ENCODE measurements at places on chromosomes 1 and 21.

GRCh38 chr1:93541045-93541444 is 93.1 kb downstream of the FNBP1L start:
- DNase-seq, result no peak

DNA sequence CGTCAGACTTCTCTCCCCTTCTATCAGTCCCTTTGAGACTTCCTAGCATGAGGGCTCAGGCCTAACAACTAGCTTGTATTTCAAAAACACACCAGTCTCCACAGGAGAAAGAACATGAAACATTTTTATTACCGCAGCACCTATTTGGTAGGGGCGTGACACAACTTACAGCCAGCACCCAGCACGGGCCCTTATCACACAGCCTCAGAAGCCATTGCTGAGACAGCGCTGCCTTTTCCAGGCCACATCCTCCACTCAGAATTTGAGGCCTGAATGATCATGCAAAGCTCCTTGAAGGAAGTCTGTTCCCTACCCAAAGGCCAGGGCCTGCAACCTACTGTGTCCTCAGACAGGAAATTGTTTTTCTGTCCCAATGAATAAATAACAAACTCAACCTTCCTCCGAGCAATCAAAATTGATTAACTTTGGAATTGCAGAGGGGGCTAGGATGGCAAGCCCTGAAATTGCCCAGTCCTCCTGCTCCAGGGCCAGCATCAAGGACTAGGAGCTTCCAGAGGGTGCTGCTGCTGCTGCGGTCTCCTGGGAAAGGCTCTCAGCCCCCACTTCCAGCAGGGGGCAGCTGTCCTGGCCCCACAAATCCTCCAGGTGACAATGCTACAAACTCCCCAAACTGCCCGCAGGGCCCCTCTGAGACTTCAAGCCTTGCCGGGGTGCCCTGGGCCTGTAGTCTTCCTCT is 94.3 kb upstream of the GALNT2 start:
- DNase-seq, result no peak

DNA sequence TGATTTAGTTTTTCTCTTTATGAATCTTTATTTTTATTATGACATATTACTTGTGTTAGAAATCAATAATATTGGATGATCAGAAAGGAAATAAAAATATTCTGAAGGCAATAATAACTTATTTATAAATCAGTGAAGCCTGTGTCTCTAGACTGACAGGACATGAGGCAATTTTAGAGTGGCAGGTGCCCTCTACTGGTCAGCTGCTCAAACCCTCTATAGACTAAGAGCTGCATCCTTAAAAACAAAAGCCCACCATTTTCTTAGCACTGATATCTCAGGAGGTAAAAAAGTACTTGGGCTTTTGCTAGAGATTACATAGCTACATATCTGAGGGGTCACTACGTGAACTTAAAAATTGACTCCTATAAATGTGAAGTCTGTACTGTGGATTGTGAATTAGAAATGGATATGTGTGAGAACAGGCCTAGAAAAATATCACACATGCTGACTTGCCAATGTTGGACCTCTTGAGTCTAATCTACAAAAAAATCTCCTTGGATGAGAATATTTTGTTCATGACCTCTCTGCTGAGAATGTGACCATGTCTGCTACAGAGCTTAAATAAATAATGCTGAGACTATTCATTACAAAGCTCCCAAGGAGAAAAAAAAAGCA is 597.9 kb upstream of the ADAMTS5 start:
- DNase-seq, result no peak

- DNase-seq, result no peak
Observed at GRCh38 chr1:89360716-89361115, 3.1 kb upstream of the GBP6 start.

DNA sequence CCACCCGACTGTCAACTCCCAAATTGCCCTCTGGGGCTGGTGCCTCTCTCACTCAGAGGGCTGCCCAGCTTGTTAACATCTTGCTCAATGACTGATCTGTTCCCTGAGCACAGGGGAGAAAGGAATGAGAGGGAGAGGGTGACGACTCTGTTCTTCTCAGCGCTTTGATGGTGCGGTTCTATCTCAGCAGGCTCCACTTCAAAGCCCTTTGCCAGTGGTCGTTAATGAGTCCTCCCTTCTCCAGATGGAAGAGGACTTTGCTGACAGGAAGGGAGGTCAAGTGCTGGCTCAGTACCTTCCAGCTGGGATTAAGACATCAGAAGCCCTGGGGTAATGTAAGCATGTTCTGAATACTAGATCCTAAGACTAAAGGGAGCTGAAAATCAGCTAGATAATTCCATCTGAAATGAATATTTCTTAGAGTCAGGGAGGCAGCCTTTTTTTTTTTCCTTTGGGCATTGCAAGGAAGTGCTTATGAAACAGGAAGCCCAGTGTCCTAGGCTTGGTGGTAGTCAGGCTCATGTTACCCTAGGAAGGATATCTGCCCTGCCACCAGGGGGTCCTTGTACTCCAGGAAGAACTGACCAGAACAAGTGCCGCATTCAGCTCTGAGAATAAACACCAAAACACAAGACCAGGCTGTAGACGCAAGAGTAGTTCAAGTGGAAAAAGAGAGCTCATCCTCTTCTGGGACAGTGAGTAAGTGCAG is 4.7 kb downstream of the FMOD start:
- no peak for DNase-seq

DNA sequence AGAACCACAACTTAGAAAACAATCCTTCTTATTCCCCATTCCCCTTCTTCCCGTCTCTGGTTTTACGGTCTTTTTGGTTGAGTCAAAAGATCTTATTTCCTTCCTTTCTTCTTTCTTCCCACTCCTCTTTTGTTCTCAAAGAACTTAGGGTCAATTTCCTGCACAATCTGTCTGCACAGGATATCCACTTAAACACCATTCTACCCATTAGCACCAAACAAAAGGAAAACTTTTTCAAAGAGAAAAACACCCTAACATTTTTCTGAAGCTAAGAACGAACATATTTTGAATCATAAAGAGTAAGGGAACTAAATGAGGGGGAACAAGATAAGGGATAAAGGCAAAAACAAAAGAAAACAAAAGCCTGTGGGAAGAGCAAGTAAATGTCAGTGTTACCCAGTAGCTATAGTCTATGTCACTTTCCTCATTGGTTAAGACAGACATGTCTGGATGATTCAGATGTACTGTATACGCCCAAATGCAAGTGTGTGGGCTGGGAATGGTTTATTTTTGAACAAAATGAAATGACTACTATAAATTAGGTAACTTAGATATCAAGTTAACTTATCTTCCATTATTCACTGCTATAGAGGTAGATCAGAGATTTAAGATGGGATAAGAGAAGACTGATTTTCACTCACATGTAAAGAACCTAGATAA is 59.9 kb downstream of the TOR3A start:
- peak; percentile 38 for DNase-seq

GRCh38 chr21:32411350-32412161 is 950 bp upstream of the EVA1C start:
- DNase-seq, result no peak

DNA sequence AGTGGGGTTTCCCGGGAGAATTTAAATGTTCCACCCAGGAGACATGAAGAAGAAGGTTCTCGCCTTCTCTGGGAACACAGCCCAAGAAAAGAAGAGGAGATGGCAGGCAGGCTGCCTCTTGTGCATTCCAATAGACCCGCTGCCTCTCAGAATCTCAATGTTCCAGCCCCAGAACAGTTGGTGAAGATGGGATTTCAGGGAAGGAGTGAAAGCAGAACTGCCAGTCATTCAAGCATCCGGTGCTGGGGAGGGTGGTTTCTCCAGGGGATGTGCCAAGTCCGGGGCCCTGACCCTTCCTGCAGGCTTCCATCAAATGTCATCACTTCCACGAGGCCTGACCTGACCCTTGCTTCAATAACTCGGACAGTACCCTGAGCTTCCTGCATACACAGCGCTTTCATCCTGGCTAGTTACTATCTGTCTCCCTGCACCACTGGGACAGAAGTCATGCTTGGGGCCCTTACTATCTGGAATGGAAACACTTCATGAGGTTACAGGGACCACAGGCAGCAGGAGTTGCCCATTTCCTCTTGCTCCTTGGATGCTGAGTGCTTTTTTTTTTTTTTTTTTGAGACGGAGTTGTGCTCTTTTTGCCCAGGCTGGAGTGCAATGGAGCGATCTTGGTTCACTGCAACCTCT is 386.6 kb upstream of the POU3F1 start:
- no peak for DNase-seq

GRCh38 chr1:184649451-184649888 is 105.2 kb downstream of the EDEM3 start:
- peak; percentile 62 for DNase-seq

DNA sequence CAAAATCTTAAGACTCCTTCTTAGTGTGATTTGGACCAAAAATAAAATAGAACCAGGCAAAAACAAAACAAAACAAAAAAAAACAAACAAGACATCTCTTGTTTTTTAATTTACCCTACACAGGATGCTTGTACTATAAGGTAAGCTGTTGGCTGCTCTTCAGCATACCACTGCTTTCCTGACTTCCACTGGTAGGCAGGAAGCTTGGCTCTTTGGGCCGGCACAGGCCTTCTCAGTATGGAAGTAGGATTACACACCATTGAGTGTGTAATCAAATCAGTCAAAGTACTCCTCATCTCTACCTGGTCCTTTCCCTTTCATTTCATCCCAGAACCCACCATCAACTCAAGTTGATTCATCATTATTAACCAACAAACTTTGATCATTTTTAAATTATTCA is 61.9 kb upstream of the RGS1 start:
- DNase-seq, result no peak

GRCh38 chr1:214378492-214378891 is 97.5 kb downstream of the SMYD2 start:
- DNase-seq, result no peak
